ENCODE measurements at places on chromosomes 11 and 22. TPM values are rescaled to one million over a fixed set of nuclear protein-coding genes. Genes with fewer than 3 reads are reported as not detected.
A peak's percentile ranks its signal among the peaks of the same experiment; 100 is the strongest.

GLYATL1 gene
- polyA plus RNA-seq, result not detected

- no peak for DNase-seq
Measured at GRCh38 chr11:85044911-85045310, 582.2 kb downstream of the DLG2 start.

GRCh38 chr22:23835484-23836144 lies 3.2 kb downstream of the DERL3 start:
- no peak for DNase-seq

- DNase-seq, result peak; percentile 3
Measured at GRCh38 chr22:24504956-24505736, 10.0 kb downstream of the UPB1 start.

DNA sequence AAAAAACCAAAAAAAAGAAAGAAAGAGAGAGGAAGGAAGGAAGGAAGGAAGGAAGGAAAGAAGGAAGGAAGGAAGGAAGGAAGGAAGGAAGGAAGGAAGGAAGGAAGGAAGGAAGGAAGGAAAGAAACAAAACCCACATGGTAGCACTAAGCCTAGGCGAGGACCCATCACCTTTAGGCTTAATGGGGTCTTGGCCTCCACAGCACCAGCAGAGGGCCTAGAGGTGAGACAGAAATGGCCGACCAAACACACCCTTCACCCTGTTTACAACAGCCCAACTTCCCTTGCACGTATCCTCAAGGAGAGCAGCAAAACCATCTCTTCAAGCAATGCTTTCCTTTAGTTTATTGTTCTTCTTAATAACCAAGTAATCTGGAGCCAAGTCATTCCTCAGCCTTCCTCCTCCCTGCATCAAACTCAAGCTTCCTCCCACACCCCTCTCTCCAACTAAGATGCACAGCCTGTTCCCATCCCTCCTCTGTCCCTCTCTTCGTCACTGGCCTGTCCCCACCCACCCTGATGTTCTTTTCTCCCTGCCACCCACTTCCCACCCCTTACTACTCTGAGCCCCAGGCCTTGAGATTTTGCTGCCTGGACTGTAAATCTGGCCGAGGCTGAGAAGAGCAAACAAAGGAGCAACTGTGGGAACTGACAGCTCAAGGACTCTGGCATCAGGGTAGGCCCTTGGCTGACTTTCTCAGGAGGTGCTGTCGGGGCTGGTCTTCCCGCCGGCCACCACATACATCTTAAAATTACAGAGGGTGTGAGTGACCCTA lies 26.0 kb downstream of the POU2AF1 start:
- DNase-seq, result peak; percentile 27

DNA sequence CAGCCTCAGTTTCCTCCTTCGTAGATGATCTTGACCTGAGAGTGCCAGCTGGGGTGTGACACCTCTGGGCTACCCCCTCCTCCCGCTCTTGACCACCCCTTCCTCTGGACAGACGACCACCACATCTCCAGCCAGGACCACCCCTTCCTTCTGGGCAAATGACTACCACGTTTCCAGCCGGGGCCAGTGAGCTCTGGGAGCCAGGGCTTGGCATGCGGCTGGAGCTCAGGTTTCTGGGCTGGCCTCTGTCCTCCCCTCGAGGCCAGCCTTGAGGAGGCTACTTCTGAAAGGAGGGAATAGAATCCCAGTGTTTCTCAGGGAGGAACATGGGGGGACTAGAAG lies 120.9 kb downstream of the KCNQ1OT1 start:
- no peak for DNase-seq

GRCh38 chr22:32281072-32281471 lies 25.9 kb upstream of the SLC5A4 start:
- no peak for DNase-seq

DNA sequence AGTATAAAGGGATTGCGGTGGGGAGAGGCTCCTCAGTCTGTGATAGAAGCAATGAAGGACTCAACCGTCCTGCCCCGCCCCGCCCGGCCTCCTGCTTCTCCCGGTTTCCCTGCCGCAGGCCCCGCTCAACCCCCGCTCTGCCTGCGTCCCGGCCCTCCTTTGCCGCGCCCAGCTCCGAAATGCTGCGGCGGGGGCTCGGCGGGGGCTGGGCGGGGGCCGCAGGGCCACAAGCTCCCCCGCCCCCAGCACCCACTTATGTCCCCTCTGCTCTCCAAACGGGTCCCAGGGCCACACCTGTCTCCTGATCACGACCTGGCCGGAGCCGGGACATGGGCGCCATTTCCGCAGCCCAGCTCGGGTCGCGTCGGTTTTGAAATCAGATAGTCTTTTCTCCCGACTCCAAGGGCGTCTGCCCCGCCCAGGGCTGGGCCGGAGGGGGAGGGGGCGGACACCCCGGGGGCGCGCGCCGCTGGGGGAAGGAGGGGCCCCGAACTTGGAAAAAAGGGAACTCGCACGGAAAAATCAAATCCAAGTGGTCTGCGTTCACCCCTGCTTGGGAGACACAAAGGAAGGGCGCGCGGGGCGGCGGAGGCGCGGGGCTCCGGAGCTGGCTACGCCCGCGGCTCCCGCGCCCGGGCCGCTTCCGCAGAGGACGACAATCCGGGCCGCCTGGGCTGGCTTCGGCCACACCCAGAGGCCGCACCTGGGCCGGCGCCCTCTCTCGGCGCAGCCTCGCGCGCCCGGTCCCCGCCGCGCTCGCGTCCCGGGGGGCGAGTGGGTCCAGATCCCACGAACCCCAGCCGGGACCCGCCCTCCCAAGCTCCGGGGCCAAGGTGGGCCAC lies 70.6 kb upstream of the EP300 start:
- DNase-seq, result peak; percentile 80

- DNase-seq, result no peak
Measured at GRCh38 chr11:125871391-125872137, 15.9 kb upstream of the HYLS1 start.

GRCh38 chr11:106333678-106334077 lies 256.2 kb downstream of the AASDHPPT start:
- DNase-seq, result no peak

DNA sequence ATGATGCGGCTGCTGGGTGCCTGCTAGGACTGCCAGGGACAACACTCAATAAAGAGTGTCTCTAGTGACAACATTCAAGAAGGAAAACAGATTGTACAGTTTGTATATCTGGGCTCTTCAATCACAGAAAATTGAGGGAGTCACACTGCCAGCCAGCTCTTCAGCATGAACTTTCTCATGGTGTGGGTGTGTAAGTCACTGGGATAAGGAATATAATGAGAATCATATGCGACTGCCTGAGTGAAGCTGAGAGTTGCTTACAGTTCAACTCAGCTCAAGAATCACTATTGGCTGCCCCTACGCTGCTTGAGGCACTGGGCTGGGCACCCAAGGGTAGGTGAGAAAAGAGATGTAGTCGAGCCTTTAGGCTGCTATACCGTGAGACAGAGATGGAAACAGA lies 328.1 kb upstream of the PITPNB start:
- no peak for DNase-seq

PHLDB1 gene
- polyA plus RNA-seq, result 0.23 TPM

OR6Q1 gene
- polyA plus RNA-seq, result not detected

MEI1 gene
- polyA plus RNA-seq, result 64.8 TPM

GRCh38 chr11:16759857-16760508 lies 21.5 kb downstream of the C11orf58 start:
- DNase-seq, result no peak

APOA1 gene
- polyA plus RNA-seq, result 0.56 TPM
